ENCODE measurements at places on chromosomes 7 and 10.

DNA sequence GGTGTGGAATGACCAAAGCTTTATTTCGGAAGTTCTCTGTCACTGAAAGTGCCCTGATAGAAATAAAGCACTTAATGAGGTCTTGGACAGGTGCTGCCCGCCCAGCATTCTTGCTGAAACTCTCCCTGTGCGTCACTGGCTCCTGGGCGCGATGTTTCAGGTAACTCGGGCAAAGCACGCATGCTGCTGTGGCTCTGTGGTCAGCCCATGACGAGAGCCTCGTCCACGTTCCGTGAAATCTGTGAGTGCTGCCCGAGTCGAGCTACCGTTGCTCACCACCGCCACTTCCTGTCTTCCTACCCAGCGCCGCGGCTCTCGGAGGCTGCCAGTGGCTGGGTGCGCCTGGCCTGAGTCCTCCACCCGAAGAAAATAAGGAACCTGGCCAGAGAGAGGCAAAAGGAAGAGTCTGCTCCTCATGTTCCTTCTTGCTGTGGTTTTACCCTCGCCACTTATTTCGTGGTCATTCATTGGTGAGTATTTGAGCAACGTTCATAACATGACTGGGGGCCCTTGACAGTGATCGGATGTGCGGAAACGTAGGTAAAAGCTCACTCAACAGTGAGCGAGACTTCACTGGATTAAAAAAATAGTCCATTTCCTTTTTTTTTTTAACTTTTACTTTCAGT, 95.5 kb downstream of the MAP3K8 start:
- DNase-seq = peak; percentile 50

GRCh38 chr7:65390588-65390987, 16.9 kb downstream of the ZNF92 start:
- DNase-seq = no peak

GRCh38 chr7:158614700-158615099, 27.1 kb upstream of the PTPRN2 start:
- no peak for DNase-seq

DNA sequence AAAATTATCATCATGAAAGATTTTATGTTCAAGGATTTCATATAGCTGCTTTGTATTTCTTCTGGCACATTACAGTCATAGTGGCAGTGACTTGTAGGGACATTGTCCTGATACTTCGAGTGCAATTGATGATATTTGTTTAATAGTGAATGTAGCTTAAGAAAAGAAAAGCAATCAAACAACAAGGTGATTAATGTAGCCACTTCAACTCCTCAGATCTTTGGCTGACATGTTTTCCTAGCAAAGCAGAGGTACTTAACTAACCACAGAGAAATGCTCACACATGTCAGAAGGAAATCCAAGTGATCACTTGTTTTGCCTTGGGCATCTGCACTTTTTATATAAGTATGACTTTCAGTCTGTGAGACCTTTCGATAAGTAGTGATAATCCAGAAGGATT, 470.3 kb downstream of the AUTS2 start:
- DNase-seq = no peak

DNA sequence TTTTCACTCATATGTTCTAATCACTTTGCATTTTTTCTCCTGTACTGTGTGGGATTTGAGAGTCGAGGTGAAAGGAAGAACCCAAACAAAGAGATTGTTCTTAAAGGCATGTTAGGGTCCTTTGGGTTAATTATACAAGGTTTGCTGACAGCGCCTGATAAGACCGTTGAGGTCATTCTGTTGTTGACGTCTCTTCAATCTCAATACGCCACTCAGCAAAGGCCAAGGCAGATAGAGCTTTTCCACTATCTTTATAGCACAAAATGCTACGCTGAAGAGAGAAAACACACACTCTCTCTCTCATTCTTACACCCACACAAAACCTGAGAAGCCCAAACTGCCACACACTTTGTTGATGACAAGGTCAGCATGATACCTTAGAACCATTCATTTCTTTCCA, 228.7 kb downstream of the CNTNAP2 start:
- DNase-seq = no peak

DNA sequence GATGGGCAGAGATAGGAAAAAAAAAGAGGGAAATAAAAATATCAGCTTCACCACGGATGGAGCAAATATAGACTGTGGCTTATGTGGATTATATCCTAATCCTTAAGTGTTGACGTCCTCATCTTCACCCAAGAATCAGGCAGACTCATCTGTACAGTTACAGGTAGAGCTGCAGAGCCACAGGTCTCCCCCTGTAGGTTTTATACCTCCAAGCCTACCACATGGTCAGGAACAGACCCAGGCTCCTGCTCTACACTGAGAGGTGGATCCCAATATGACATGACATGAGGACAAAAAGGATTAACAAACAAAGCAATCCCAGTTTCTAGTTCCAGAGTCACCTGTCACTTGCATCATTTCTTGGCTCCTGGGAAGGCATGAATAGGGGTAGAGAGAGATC, 400.8 kb downstream of the SEMA3D start:
- no peak for DNase-seq

GRCh38 chr10:1402816-1403507, 334.4 kb downstream of the ADARB2 start:
- no peak for DNase-seq

GRCh38 chr10:119445311-119445934, 97.1 kb downstream of the RGS10 start:
- DNase-seq = peak; percentile 69

GRCh38 chr7:21908746-21909145, 37.0 kb downstream of the CDCA7L start:
- no peak for DNase-seq

- no peak for DNase-seq
These were observed 128.6 kb upstream of the SLC26A5 start for GRCh38 chr7:103574576-103574975.

DNA sequence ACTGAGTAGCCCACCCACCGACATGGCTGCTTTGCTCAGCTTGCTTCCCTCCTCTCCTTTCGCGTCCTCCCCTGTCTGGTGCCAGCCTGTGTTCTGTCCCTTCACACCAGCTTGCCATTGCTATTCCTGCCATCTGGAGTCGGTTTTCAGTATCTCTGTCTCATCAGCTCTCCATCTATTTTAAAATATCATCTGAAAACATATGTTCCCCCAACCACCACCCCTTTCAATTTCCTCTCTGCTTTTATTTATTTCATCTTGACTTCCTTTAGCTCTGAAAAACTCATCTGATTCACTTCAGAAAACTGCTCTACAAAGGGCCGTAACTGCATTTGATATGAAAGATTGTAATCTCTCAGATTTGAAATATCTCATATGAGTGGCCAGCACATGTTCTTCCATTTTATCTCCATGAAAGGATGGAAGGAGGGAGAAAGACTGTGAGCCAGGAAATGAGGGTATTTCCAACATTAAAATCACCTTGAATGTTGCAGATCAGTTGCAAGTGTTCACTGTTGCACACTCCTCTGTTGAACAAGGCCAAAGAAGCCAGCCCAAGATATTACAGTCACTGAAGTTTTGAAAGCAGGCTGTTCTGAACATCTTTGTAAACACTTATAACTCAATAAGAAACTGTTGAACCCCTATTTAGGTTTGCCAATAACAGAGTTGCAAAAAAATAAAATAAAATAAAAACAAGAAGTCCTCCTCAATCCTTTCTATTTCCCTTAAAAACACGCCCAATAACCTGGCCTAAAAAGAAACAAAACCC, 202.4 kb upstream of the NEBL start:
- DNase-seq = no peak

GRCh38 chr10:24467136-24467535, 256.6 kb downstream of the ARHGAP21 start:
- no peak for DNase-seq

GRCh38 chr7:116407165-116407564, 92.4 kb upstream of the CAV2 start:
- DNase-seq = no peak

DNA sequence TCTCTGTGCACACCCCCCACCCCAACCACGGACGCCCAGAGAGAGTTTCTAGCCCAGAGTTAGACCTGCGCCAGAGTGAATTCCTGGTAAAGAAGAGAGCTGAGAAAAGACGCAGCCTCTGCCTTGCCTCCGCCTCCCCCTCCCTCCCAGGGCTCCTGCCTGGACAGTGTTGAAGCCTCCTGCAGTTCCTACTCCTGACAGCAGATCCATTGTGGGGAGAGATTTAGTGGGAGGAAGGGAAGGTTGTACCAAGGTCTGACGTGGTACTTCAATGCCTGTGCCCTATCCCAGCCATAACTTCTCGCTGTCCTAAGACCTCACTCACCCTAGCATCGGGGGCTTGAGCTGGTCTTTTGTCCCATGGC, 952 bp downstream of the SRRM3 start:
- DNase-seq = no peak

DNA sequence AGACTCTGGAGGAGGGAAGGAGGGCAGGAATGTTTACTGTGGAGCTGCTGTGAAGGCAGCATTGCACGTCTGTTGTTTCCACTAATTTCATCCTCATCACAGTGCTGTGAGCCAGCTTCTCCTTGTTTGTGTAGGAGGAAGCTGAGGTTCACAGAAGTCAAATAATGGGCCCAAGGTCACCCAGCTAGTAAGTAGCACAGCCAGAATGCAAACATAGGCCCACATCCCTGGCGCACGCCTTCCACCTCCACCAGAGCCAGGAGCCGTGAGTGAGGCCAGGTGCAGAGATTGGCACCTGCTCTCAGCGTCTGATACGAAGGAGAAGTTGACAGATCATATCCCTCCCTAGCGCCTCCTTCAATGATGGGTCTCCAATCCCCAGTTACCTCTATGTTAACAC, 93.6 kb downstream of the HTR5A start:
- no peak for DNase-seq

GRCh38 chr10:85597006-85597405, 769.6 kb downstream of the GRID1 start:
- no peak for DNase-seq

GRCh38 chr7:26360650-26361049, 69.0 kb downstream of the SNX10 start:
- DNase-seq = no peak

- no peak for DNase-seq
These were observed 72.1 kb upstream of the TRIM24 start for GRCh38 chr7:138387755-138388475.

- DNase-seq = no peak
These were observed 250.7 kb upstream of the ZNF32 start for GRCh38 chr10:43899224-43899959.

GRCh38 chr7:136677471-136678365, 190.7 kb upstream of the CHRM2 start:
- DNase-seq = no peak

- DNase-seq = no peak
These were observed 4.6 kb downstream of the SH2B2 start for GRCh38 chr7:102291056-102291915.

- no peak for DNase-seq
These were observed 12.6 kb downstream of the CASP7 start for GRCh38 chr10:113692271-113692670.

- DNase-seq = no peak
These were observed 125.8 kb upstream of the GAD2 start for GRCh38 chr10:26090762-26091161.

GRCh38 chr10:3265088-3265487, 92.5 kb upstream of the PITRM1 start:
- no peak for DNase-seq

- DNase-seq = no peak
These were observed 2.8 kb upstream of the TECTB start for GRCh38 chr10:112280205-112280921.

DNA sequence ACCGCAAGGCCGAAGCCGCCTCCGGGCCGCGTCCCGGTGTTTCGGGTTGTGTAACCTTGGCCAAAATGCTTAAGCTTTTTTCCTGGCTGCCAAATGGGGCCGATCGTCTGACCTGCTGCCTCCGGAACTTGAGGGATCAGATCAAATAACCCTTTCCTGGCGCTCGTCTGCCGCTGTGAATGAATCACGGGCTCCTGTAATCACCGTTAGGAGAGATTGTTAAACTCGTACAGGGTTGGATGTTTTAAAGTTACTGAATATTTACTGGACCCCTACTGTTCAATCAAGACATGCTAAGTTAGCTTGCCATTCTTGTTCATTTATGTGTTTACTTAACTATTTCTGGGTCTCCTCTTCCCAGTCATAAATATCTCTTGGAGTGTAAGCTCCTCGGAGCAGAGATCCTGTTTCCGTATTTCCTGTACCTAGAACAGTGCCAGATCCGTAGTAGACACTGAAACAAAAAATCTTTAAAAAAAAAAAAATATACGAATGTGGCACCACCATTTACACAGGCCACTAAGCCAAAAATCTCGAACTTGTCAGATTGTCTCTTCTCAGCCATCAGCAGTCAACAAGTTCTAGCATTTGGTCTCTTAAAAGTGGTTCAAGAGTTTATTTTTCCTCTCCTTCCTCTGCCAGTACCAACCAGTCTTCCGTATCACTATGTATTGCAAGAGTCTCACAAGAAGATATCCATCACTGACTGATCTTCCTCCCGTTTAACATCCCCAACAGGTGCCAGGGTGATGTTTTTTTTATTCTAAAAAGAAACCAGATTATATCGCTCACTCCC, 650 bp upstream of the TM9SF3 start:
- DNase-seq = no peak

DNA sequence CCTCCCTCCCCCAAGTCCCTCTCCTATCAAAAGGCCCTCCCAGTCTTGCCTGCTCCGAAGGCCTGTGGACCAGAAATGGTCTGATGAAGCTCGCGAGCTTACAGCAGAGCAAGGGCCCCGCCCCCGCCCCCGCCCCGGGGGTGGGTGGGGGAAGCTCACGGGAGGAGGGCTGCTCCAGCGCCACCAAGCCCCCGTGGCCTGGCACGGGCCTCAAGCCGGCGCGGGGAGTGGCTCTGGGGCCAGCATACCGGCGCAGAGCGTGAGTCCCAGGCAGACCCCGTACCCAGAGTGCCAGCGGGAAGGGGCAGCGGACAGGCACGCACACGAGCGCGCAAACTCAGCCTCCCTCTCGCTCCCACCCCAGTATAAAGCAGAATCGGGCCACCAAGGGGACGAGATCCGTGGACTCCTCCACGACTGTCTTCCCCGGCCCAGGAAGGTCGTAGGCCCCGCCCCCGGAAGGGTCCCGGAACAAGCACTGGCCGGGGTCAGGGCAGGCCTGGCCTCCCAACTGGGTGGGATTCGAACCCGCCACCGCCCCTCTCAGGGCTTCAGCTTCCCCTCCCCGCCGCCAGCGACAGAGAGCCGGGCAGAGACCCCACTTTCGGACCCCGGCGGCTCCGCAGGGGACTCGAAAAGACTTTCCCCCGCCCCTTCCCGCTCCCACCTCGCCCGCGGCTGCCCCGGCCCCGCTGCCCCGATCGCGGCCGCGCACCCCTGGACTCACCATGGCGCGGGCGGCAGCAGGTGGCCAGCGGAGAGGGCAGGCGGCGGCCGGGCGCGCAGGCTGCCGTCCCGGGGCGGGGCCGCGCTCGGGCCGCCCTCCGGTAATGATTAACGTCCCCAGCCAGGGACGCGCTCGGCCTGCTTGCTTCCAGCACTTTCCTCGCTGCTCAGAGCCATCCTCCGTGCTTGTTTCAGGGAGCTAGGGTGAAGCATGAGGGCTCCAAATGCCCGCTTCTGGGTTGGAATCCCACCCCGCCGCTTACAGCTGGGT, at the start of gene PCBD1:
PCBD1 (minus strand) TSS at position 762 of the 997 bp plus-strand sequence; CDS start at position 730, 32 bp downstream.
- DNase-seq = peak; percentile 30

DNA sequence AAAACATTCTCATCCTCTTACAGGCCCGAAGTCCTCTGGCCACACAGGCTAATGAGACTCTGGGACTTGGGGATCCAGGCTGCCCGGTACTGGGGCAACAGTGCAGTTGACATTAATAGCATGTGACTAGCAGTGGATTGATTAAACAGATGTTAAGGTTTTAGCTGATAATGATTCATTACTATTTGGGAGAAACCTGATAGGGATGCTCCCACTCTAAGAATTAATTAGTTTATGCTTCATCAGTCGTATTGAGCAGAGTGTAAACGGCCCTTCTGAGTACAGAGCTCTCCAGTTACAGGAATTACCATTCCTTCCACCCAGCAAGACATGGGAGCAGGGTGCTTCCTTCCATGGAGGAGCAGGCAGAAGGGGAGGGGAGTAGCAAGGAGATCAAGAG, 82.7 kb downstream of the RPS24 start:
- DNase-seq = no peak

All from stimulated activated CD8-positive, alpha-beta memory T cell treated with anti-CD3 and anti-CD28 coated beads, Interleukin-7, amount 100 ng/mL, for 24 hours (primary cell).